Muscle of leg (tissue), 16 donors: ENCODE measurements at places on chromosomes 5 and 9. TPM values are rescaled to one million over a fixed set of nuclear protein-coding genes. Genes with fewer than 3 reads are reported as not detected.

DNA sequence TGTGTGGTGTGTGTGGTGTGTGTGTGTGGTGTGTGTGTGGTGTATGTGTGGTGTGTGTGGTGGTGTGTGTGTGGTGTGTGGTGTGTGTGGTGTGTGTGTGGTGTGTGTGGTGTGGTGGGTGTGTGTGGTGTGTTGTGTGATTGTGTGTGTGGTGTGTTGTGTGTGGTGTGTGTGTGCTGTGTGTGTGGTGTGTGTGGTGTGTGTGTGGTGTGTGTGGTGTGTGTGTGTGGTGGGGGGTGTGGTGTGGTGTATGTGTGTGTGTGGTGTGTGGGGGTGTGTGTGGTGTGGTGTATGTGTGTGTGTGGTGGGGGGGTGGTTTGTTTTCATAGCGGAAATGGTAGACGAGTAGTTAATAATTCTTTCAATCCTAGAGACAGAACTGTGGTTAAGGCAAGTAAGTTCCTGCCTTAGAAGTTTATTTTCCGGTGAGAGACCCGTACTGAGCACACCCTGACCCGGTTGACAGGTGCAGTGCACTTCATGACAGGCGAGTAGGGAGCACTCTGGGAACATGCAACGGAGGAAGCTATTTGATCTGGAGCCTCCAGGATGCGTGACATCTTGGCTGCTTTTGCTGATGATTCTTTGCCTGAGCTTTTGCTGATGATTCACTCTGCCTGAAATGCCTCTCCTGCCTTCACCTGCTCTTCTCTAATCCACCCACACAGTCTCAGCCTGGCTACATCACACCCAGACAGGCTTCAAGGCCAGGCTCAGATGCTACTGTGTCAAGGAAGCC lies 21.7 kb upstream of the FAT2 start:
- DNase-seq: peak; percentile 71

- peak; percentile 92 for DNase-seq
Measured at GRCh38 chr5:110807169-110807568, 68.4 kb downstream of the SLC25A46 start.

The WWC1 gene
- total RNA-seq: 0.89 TPM

The TAF11L12 gene
- not detected for total RNA-seq

The PCDHA1 gene
- 0.04 TPM for total RNA-seq

The LECT2 gene
- total RNA-seq: not detected

The MYOZ3 gene
- total RNA-seq: 7.7 TPM
